ENCODE measurements at places on chromosomes 4 and X.

DNA sequence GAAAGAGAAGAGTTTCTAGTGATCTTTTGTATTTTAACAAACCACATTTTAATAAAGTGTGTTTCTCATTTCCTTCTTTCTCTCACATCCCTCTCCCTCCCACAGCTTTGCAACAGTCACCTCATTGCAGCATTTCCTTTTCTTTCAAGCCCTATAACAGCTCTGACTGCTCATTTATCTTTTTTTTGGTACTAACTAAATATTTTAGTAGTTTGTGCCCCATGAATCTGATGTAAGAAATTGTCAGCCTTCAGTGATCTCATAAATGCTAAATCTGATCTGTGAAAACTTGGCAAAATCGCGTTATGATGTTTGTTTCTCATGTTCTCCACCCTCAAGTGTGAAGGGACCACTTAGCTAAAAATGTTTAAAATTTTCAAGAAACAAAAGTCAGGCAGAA, 258.5 kb upstream of the SLIT2 start:
- no peak for DNase-seq

- DNase-seq: peak; percentile 46
Observed at GRCh38 chrX:91434351-91435168, at the start of gene PABPC5. Gene PABPC5, plus strand, starts transcription at chrX:91434839. Its CDS starts 739 bp downstream, at chrX:91435578.

DNA sequence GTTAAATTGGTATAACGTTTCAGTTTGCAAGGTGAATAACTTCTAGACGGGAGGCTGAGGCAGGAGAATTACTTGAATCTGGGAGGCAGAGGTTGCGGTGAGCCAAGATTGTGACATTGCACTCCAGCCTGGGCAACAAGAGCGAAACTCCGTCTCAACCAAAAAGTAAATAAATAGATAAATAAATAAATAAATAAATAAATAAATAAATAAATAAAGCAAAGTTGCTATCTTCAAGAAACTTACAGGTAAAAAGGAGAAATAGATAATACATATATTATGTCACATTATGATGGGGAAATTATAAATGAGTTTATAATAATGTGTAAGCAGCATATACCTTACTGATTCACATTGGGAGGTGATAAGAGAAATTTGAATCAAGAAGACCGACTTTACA, 1966.0 kb downstream of the PCDH7 start:
- DNase-seq: no peak

GRCh38 chr4:138269175-138269574, 27.0 kb upstream of the SLC7A11 start:
- DNase-seq: no peak

DNA sequence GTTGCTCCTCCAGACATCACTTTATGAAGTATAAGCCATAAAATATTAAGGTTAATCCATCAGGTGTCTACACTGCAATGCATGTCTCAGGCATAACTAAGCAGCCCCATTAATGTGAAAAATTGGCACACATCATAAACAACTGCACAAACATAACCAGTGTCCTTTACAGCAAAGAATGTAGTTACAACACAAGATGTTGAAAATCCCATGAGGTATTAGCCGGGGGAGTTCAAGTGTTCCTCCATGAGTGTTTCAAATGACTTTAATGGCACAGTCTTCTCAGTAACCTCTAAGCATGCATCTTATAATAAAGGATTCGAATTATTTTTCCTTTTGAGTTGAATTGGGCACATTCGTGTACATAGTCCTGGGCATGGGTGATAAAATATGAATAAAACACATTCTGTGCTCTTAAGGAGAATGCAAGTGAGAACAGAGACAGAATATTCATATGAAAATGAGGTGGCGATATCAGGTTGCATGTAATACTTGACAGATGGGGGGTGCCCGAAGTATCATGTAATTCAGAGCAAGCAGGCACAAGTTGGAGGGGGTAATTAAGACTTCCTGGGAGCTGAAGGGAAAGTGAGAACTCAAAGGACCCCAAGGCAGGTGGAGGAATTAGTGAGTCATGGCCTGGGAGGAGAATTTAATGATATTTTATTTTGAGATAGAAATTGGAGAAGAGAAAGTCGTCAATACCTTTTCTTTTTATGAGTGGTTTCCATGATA, 18.2 kb upstream of the VCX2 start:
- no peak for DNase-seq
